CD4-positive, alpha-beta T cell treated with Interleukin-6 at 100 ng/mL for 8 hours (primary cell): ENCODE measurements at places on chromosomes 4 and X.
A peak's percentile ranks its signal among the peaks of the same experiment; 100 is the strongest.

DNA sequence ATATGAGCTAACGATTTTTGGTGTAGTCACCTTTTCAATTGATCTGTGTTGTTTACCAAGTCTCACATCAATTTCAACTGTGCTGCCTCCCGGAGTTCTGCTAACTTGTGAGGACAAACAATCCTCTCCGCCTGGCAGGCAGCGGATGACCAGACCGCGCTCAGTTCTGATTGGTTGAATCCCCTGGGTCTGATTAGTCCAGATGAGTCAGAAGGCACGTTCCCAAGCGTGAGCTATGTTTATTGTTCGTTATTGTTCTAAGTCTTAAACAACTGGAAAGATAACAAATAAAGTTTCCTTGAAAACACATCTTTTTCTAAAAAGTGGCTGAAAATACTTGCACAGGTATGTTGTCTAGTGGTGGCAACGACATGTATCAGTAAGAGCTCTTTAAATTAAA, 37.9 kb upstream of the TRPC3 start:
- no peak for DNase-seq

- no peak for DNase-seq
Measured at GRCh38 chr4:128465523-128465922, 177.9 kb upstream of the PGRMC2 start.

GRCh38 chr4:65999518-65999871, 329.2 kb upstream of the EPHA5 start:
- DNase-seq: no peak

DNA sequence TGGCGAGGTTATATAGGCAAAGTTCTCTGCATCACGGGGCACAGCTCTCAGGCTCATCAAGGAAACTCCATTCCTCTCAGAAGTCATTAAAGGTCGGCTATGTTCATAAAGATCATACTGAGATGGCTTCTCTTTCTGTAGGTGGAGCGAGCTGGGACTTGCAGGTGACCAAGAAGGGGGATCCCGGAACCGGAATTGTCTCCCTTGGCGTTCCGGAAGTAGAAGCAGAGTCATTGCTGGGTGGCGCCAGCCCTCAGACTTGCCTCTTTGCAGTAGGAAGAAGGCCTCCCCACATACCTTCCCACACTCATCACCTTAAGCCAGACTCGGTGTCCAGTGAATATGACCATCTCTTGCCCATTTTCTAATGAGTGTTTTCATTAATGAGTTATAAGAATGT, 17.9 kb upstream of the HPGD start:
- no peak for DNase-seq

DNA sequence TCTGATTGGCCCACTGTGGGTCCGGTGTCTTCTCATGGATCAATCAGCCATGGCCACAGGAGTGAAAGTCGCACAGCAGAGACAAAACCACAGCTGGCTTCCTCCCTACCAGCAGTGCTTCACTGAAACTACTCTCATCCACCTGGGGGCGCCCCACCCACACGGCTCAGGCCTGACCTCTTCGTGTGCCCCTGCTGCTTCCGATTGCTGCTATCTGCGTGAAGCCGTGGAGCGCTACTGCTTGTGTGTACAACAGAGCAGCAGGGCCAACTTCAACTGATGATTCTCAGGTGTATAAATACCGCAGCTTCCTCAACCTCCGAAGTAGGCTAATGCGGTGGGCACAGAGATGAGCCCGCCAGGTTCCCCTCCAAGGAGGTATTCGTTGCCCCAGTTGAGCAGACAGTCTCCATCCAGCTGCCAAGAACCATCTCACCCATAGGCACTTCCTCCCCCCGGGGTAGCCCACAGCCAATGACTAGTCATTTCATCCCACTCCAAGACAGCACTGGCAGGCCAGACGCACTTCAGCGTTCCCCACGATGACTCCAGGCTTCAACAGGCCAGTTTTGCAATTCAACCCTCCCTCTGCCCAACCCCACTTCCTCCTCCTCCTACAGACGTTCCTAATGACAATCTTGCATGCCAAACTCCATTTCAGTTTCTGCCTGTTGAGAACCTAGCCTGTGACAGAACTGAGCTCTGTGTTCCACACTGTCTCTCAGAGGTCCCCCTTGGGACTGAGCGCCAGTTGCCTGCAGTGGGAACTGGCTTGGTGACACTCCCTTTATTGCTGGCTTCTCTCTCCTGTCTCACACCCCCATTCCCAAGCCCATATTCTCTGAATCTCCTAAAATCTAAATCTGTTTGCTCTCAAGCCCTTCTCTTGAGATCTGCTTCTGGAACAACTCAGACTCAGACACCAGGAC, 41.3 kb upstream of the ATP6AP2 start:
- DNase-seq: peak; percentile 67

DNA sequence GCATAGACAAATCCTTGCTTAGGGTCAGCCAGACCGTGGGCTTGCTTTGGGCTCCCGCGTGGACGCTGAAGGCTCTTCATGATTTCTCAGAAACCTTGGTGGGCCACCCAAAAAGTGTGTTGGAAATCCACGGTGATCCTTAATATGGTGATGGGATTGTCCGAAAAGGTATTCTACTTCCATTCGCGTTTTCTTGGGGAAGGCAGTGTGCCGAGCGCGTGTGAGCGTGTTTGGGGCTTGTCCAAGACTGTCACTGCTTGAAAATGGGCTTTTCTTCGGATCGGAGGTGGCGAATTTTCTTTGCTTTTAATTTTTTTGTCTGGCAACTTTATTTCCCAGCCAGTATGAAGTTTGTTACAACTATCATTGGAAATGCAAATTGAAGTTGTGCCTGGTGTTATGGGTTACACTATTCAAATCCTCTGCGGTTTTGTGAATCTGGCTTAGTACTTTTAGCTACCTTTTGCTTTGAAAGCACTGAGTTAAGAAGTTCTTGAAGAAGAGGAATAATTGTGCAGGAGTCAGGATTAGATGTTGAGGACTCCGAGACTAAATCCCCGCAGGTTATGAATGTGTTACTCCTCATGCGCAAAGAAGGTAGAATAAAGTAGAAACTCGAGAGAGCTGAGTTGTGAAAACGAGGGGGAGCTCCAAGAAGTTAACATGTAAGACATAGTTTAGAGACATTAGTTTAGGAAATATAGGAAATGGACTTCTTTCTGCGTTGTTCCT, 3.2 kb downstream of the SPRY1 start:
- no peak for DNase-seq

DNA sequence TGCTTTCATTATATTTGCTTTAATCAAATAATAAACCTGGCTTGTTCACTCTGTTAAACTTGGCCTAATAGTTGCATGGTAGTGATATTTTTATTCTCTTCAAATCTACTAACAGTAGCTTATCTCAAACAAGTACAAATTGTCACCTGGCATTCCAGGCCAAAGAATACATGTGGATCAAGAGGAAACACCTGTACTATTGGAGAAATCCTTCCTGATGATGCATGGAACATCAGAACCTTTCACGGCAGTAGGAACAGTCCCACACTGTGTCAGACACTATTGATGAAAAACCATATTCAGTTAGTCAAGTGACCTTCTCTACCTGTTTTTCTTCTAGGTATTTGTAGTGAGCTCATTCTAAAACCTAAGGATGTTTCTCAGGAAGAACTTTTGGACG, 17.0 kb downstream of the MTHFD2L start:
- DNase-seq: no peak

DNA sequence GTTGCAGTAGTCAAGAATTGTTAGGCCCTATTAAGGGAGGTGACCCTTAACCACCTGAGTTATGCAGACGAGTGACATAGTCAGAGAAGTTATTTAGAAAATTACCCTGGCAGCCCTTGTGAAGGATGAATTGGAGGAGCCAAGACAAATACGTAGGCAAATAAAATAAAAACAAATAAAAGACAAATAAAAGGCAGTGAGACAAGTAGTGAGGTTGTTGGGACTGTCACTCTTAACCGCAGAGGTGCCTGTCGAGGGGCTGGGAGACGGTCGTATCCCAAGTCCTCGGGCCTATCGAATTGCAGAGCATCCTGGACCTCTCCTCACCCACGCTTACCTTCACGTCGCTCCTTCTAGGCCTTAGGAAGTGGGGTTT, 58.0 kb upstream of the ZC4H2 start:
- DNase-seq: no peak

DNA sequence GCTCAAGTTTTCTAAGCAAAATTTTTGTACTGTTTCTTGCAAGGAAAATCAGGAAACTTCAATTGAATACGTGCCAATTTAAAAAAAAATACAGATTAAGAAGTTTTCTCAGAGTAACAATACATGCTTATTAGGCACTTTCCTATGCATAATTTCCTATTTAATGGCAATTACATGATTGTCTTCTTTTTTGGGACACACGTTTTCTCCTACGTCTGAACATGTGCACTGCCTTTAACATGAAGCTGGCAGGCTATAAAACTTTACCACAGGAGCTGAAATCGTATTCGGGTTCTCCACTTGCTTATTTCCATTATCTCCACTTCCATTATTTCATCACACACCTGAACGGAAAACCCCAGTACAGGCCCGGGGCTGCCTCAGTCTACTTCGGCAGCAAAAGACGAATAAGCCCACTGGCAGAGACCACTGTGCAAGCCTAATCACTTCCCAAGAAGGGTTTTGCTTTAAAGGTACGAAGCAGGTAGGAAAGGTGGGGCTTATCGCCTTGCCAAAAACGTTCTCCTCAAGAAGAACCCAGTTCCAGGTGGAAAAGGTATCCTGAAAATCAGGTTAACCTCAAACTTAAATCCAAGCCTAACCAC, 575 bp downstream of the RCHY1 start:
- DNase-seq: no peak

DNA sequence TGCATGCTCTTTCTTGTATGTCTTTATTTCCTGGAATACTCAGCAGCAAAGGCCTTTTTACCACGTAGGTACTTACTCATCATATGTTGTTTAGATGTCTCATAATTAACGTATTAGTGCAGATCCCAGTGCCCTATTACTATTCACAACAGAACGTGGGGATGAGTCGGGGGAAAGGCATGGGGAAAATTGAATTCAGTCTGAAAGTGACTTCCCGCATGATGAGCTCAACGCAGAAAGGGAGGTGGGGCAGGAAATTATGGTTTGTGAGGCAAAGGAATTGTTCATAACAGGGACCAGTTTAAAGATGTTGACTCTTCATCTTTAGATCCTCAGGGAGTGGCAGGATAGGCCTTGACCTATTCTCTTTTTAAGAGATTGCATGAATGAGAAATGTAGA, 2.0 kb upstream of the TMPRSS11D start:
- no peak for DNase-seq

DNA sequence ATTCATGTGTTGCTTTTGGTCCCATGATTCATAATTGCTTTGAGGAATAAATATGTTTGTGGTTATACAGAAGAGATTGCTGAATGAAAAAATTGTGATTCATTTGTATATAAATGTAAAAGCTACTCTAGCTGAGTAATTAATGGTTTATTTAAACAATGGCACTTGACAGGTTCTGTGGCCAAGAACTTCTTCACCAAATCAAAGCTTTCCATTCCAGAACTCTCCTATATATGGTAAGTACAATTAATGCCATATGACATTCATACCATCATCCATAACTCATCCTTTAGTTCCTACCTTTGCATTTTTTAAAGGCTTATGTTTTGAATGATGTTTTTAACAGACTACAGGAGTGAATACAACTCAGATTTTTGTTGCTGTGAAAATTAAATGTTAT, 105.8 kb downstream of the REPS2 start:
- no peak for DNase-seq

DNA sequence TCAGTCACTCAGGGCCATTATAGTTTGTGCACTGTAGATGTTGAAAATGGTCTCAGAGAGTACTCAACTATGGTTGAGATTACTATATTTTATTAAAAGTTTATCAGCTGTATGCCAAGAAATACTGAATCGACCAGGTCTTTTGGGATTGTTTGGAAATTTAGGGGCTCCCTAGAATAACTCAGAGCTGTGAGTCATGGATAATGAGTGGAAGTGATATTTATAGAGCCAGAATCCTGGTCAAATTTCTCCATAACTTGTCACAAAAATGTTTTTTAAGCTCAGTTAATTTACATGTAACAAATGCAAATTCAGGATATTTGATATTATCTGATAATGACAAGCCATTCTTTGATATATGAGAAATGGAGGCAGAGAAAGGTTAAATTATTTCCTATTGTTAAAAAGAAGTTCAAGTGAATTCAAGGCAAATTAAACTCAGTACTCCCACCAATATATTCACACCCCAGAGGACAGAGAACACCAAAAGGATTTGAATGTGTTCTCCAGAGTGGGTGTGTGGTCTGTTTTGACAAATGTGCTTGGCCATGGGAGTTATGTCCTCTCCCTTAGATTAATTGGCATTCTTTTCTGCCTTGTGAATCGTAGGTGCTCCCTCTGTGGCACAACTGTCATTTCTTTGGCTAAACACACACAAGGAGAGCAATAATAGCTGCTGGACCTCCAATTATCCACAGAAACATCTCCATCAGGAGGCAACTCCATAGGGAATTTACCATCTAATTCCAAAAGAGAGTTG, 37.7 kb downstream of the ARHGAP24 start:
- no peak for DNase-seq

DNA sequence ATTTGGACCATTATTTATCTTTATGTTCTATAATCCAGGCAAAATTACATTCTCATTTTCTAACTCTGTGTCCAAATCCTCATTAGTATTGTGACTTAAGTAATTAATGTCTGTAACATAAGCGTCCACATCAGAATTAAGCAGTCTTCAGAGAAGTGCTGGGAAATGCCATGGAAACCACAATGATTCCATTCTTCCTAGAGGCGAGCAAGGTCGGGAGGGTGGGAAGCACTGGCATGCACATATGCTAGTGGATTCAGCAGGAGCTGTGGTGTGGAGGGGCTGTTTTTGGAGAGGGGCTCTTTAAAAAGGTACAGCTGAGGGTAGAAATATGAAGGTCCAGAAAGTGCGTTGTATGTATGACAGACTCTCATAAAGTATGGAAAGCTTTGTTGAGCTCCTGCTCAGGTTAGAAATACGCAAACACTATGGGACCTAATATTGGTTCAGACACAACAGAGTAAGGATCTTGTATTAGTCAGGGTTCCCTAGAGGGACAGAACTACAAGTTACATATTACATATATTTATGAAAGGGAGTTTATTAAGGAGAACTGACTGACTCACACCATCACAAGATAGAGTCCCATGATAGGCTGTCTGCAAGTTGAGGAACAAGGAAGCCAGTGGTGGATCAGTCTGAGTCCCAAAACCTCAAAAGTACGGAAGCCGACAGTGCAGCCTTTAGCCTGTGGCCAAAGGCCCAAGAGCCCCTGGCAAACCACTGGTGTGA, 61.5 kb downstream of the GLRA2 start:
- no peak for DNase-seq

- DNase-seq: no peak
Measured at GRCh38 chr4:38145741-38146140, 185.5 kb downstream of the PTTG2 start.
